BJ (cell line): ENCODE measurements at places on chromosomes 4 and X. TPM values are rescaled to one million over a fixed set of nuclear protein-coding genes. Genes with fewer than 3 reads are reported as not detected.

HPF1 gene
- polyA plus RNA-seq, result 6.4 and 20.1 TPM in 2 replicates

FAM47E gene
- 0.05 and 0.23 TPM in 2 replicates for polyA plus RNA-seq

HPSE gene
- polyA plus RNA-seq, result 0.71 and 1.1 TPM in 2 replicates

- DNase-seq, result no peak
Measured at GRCh38 chr4:184115399-184115798, 102.3 kb downstream of the ENPP6 start.

GRCh38 chrX:16552546-16552945 is 97.4 kb upstream of the S100G start:
- DNase-seq, result no peak

DNA sequence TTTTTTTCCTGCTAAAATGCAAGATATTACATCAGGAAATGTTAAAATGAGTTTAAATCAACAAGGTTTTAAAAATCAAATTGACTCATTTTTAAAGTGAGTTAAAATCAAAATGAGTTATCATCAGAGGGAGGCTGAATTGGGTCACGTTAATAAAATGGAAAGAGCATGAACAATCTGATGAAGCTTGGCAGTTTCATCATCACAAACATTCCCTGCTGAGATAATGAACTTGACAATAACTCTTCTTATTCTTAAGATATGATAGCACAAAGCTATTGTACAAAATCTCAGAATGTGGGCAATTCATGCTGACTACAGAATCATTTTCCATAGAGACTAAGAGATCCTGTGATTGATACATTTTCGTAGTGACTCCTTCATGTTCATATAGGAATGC is 1086.7 kb downstream of the STIM2 start:
- DNase-seq, result no peak

DNA sequence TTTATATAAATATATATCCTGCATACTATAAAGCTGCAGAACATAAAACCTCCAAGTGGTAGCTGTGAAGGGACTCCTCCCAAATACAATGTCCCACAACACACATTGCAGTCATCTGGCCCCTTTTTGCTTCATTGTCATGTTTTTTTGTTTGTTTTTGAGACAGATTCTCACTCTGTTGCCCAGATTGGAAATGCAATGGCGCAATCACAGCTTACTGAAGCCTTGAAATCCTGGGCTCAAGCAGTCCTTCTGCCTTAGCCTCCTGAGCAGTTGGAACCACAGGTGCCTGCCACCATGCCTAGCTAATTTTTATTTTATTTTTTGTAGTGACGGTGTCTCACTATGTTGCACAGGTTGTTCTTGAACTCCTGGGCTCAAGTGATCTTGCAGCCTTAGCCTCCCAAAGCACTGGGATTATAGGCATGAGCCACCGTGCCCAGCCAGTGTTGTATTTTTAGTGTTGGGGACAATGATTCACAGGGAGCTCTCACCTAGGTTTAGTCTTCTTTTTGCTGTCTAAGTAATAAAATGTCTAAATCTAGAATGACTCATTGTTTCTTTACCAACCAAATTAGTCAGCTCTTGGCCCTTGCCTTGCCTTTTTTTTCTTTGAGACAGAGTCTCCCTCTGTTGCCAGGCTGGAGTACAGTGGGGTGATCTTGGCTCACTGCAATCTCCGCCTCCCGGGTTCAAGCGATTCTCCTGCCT is 24.0 kb upstream of the XIAP start:
- no peak for DNase-seq

DNA sequence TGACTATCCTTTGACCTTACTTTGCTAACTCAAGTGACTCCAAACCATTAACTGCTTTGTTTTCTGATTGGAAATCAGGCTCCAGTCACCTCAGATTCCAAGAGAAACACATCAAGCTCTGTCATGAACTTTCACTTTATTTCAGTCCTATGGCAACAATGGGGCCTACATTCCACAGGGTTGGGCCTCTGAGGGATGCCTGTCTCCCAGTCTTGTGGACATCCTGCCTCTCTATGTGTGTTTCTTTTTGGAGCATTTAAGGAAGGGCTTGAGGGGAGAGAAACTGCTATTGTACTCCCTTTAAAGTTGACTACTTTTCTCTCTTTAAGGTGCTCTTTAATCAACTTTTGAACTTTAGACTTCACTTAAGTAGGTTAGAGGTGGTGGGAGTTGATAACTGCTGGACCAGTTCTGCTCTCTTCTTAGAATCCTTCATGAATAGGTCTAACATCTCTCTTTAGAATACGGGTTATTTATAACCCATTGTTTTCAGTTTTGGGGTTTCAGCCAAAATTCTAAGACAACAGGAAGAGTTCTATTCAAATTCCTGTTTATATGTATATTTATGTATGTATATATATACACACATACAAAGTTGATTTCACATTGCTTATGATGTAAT is 274.3 kb upstream of the NR3C2 start:
- DNase-seq, result no peak

DNA sequence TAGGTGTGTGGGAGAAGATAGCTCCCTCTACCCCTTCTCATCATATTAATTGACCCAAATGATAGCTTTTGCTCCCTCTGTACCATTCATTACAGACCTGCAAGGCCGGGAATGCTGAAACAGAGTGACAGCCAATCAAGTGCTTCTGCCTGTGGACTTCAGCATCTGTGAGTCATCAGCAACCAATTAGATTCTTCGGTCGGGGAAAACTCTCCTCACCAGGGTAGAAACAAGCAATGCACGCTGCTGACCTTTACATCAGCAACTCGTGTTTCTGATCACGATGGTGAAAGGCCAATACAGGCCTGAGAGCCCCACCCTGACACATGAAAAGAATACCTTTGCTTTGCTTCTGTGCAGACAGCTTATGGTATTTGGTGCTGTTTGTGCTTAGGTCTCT is 347.2 kb upstream of the DDX53 start:
- no peak for DNase-seq

GRCh38 chrX:80812176-80812575 is 2.5 kb upstream of the BRWD3 start:
- no peak for DNase-seq

DNA sequence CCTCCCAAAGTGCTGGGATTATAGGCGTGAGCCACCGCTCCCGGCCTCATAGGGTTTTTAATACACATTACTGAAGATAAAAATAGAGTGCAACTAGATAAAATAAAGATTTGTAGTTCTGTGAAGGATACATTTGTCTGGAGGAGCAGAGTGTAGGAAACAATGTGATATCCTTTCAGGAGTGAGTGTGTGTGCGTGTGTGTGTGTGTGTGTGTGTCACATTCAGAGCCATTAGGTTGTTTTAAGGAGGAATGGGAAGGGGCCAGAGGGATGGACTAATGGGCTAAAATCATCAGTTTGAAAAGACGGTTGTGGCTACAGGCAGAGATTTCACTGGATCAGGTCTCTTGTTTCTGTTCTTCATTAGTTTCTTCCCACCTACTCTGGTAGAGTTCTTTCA is 40.0 kb downstream of the RBPJ start:
- DNase-seq, result no peak

DNA sequence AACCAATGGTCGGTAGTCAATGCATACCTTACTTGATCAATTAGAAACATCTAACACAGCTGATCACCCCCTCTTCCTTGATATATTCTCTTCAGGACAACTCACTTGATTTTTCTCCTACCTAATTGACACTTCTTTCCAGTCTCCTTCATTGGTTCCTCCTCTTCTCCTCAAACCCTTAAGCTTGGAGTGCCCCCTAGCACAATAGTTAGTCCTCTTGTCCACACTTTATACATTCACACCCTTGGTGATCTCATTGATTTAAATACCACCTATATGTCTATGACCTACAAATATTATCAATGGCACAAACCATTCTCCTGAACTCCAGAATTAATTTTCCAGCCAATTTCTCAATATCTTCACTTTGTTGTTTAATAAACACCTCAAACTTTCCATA is 724.0 kb downstream of the ADGRL3 start:
- DNase-seq, result no peak

DNA sequence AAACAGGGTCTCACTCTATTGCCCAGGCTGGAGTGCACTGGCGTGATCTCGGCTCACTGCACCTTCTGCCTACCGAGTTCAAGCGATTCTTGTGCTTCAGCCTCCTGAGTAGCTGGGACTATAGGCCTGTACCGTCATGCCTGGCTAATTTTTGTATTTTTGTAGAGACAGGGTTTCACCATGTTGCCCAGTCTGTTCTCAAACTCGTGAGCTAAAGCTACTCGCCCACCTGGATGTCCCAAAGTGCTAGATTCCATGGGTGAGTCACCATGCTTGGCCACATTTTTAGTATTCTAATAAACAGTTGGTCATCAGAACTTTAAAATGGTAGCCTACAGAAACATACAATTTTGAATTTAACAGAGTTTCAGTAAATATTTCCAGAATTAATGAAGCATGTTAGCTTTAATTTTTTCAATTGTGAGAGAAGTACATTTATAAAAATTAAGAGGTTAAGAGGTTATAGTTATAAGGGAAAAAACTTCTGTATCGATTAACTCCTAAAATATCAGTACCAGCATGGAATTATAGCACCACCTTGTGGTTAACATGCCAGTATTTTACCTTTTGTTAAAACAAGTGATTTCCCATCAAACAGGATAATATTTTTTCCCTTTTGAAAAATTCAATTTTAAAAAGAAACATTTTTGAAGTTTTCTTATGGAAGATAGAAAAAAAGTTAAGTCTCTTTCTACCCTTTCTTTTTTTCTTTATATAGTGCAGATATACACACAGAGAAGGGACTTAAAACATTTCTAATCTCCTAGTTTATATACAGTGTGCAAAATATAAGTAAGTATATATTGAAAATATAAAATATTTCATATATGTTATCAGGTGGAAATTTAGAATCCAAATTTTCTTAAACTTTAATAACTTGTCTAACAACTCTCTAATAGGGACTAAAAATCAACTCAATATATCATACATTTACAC is 35.4 kb downstream of the CEP44 start:
- no peak for DNase-seq

DNA sequence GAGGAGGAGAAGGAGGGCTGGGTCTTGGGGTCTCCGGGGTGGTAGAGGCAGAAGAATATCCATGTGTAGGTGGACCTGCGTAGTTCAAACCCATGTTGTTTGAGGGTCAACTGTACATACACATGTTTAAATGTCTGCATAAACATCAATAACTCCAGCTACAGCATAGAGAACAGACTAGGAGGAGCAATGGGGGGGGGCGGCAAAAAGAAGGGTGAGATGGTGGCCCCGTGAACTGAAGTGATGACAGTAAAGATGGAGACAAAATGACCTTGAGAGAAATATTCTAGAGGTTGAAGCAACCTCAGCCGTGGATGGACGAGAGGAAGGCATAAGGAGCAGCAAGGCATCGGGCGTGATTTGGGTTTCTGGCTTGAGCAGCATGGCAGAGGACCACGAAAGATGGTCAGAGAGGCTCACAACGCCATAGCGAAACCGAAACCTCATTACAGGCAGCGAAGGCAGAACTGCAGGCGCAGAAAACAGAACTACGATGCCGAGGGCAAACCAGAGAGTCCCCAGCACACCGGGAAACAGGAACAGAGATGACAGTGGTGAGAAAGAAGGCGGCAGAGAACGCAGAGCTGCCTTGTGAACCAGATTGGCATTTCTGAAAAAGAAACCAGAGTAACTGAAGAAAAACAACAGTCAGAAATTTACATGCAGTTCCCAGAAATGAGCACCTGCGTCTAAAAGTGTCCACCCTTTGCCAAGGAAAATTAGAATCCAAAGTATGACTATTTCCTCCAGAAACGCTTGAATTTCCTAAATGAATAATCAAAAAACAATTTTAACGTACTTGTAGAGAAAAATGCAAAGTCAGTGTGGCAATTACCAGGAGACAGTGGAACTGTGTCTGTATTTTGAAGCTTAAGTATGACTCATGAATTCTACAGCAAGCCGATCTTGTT is 50.3 kb upstream of the ENPP6 start:
- peak; percentile 77 for DNase-seq

- DNase-seq, result no peak
Measured at GRCh38 chrX:74540635-74541249, 73.7 kb downstream of the RLIM start.

- no peak for DNase-seq
Measured at GRCh38 chrX:69493193-69493592, 10.9 kb upstream of the NALF2 start.

DNA sequence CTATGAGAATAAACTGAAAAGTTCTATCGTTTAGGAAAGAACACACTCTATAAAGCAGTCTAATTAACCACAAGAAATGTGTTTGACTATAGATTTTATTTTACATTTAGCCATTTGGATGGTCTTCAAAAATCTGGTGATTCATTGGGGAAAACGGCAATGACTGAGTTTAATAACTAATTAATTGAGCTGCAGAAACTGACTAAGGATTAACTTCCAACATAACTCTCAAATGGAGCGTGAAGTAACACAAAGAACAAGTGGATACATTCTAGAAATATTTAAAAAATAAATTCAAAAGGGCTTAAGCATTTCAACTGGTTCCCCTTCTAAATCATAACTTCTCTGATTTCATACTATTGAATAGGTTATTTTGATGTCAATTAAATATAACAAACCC is 1582.4 kb downstream of the PCDH18 start:
- no peak for DNase-seq

DNA sequence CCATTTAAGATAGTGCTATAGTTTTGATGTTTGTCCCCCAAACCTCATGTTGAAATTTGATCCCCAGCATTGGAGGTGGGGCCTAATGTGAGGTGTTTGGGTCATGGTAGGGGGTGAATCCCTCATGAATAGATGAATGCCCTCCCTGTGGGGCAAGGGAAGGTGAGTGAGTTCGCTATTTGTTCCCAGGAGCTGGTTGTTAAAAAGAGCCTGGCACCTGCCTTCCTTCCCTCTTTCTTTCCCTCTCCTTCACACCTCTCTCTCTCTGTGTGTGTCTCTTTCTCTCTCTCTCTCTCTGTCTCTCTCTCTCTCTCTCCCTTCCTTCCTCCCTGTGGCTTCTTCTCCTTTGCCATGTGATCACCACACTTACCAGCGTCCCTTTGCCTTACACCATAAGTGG is 160.7 kb downstream of the AASDH start:
- DNase-seq, result no peak

DNA sequence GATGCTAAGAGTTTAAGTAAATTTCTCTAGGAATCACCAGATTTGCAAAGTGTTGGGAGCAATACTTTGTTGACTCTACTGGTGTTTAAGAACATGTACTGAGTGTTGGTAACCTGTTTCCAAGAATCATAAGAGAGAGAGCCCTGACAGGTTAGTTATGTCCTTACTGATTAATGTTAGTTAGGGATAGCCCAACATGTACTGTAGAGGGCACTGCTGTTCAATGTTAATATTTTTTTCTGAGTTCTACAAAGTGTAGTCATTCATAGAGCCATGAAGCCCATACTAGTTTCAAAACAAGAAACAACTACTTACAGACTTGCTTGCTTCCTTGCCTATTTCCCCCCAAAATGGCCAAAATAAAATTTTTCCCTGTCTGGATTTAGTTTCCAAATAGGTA is 11.9 kb downstream of the TMPRSS11D start:
- DNase-seq, result no peak

DNA sequence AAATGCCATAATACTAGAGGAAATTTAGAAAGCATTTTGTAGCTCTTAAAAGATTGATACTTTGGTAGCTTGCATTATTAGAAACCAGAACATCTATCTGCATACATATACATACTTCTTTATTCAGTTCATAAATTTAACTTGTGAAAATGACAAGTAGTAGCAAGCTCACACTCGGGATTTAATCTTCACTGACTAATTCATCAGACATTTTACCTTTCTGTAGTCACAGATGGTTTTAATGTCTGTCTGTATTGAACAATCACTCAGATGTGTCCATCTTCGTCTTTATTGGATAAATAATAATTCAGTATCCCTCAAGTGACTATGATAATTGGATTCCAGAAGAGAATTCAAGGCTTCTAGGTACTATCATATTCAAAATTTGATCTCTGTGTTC is 232.3 kb downstream of the TENM3 start:
- no peak for DNase-seq

- DNase-seq, result no peak
Measured at GRCh38 chr4:136664988-136665387, 867.3 kb downstream of the PCDH18 start.
